Type B pancreatic cell (in vitro differentiated cells): ENCODE measurements at places on chromosomes 16 and 17. TPM values are rescaled to one million over a fixed set of nuclear protein-coding genes. Genes with fewer than 3 reads are reported as not detected.

GRCh38 chr17:32992321-32993033 is 830 bp downstream of the SPACA3 start:
- H3K27me3 ChIP-seq, result peaks cover 5% of the 10 kb centered on the region
- H3K36me3 ChIP-seq, result no peaks in the 10 kb centered on the region
- H3K4me3 ChIP-seq, result no peak overlapping the region
- DNase-seq, result no peak
- H3K27ac ChIP-seq, result no peak overlapping the region

GRCh38 chr16:23286131-23286532 is 16.0 kb upstream of the SCNN1B start:
- H3K27ac ChIP-seq, result no peak overlapping the region
- no peak for DNase-seq
- no peaks in the 10 kb centered on the region for H3K4me1 ChIP-seq
- H3K27me3 ChIP-seq, result no peaks in the 10 kb centered on the region
- no peaks in the 10 kb centered on the region for H3K36me3 ChIP-seq
- H3K4me3 ChIP-seq, result no peak overlapping the region

GRCh38 chr16:21991621-21992020 is 9.3 kb downstream of the PDZD9 start:
- H3K4me3 ChIP-seq, result no peak overlapping the region
- H3K4me1 ChIP-seq, result no peaks in the 10 kb centered on the region
- H3K27ac ChIP-seq, result no peak overlapping the region
- H3K36me3 ChIP-seq, result no peaks in the 10 kb centered on the region

DNA sequence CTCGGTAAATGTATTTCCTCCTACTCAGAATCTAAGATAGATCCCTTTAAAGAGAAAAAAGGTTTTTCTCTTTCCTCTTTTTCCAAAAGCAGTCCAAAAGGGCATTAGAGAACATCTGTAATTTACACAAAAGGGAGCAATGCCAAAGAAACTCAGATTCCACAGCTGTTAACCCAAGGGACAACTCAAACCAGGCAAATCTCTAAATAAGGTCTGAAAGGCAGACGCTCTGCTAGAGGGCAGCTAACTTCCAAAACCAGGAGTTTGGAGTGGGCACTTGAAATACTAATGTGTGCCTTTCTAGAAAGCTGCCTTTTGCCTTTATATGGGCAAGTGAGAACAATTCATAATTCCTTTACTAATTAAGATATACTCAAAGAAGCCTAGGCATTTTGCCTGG is 435.7 kb downstream of the ZFHX3 start:
- H3K36me3 ChIP-seq, result peaks cover 5% of the 10 kb centered on the region
- no peak overlapping the region for H3K4me3 ChIP-seq
- peaks cover 14% of the 10 kb centered on the region for H3K4me1 ChIP-seq

The ITGB4 gene
- total RNA-seq, result 26.4 and 57.8 TPM in 2 replicates

The CRISPLD2 gene
- total RNA-seq, result 17.8 and 57.2 TPM in 2 replicates
